ENCODE measurements at places on chromosomes 12 and 14.
A peak's percentile ranks its signal among the peaks of the same experiment; 100 is the strongest.

- no peak overlapping the region for H3K4me3 ChIP-seq
- no peak overlapping the region for H3K27ac ChIP-seq
- H3K27me3 ChIP-seq = no peaks in the 10 kb centered on the region
- DNase-seq = no peak
These were observed 316.8 kb downstream of the PAWR start for GRCh38 chr12:79373896-79374499.

DNA sequence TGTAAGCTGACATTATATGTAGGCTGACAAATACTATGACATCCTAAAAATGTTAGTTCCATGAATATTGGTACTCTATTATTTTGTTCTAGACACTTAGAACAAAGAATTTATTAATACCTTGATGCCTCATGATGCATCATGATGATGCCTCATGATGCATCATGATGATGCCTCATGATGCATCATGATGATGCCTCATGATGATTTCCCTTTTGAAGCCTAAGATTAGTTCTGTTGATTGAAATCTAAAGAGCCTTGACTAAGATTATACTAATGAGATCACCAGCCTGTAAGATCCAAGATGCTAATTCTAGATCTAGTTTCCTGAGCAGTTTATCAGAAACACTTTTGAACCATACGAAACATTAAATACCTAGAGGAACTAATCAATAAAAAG is 4.6 kb upstream of the CEP128 start:
- H3K27me3 ChIP-seq = peaks cover 20% of the 10 kb centered on the region
- peaks cover 14% of the 10 kb centered on the region for H3K4me1 ChIP-seq
- H3K27ac ChIP-seq = no peak overlapping the region

GRCh38 chr14:68682166-68683103 is 110.4 kb downstream of the ZFP36L1 start:
- no peaks in the 10 kb centered on the region for H3K36me3 ChIP-seq
- peaks cover 56% of the 10 kb centered on the region for H3K4me1 ChIP-seq
- DNase-seq = peak; percentile 20
- H3K27me3 ChIP-seq = no peaks in the 10 kb centered on the region

DNA sequence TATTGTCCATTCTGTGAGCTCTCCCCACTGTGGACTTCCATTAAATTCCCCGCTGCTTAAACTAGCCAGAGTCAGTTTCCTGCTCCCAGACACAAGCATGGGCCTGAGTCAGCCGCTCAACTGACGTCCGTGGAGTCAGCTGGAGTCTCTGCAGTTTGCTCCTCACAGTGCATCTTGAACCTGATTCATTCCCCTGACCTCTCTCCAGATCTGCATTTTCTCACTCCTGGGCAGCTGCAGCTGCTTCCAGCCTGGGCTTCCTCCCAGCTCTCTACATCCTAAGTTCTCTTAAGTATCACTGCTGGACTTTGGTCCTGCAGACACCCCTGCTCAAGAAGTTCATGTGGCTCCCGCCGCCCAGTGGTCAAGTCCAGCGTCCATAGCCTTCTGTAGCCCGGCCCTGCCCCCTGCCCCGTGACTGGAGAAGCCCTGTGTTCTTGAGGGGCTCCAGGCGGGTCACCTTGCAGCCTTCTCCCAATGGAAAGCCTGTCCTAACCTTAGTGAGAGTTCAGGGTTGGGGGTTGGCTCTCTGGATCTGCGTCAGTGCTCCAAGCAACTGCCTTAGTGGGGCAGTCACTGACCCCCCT is 20.0 kb downstream of the NFKBIA start:
- no peak overlapping the region for H3K4me3 ChIP-seq
- H3K27me3 ChIP-seq = no peaks in the 10 kb centered on the region
- no peak overlapping the region for H3K27ac ChIP-seq
- peaks cover 5% of the 10 kb centered on the region for H3K4me1 ChIP-seq
- H3K36me3 ChIP-seq = no peaks in the 10 kb centered on the region

- H3K36me3 ChIP-seq = no peaks in the 10 kb centered on the region
- H3K27me3 ChIP-seq = peaks cover 13% of the 10 kb centered on the region
- no peaks in the 10 kb centered on the region for H3K4me1 ChIP-seq
These were observed 12.2 kb downstream of the SDR9C7 start for GRCh38 chr12:56922031-56922430.

DNA sequence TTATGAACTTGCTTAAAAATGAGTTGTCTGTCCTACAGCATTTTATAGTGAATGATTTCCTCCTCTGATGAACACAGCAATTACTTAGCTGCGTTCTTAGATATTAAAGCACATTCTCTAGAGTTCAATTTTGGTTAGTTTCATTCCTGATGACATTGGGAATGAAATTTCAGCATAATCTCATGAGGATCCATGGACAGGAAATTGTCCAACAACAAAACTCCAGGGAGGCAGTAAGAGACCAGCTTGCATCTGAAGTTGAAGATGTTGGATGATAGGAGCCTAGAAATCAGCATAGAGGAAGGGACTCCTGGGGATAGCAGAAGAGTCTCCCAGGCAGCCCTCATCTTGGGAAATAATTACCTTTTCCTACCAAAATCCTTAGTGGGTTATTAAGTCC is 128.7 kb upstream of the RAP1B start:
- DNase-seq = no peak
- no peak overlapping the region for H3K4me3 ChIP-seq
- H3K27ac ChIP-seq = peak overlapping the region; percentile 64

GRCh38 chr14:102875652-102876051 is 46.8 kb upstream of the AMN start:
- no peak overlapping the region for H3K4me3 ChIP-seq
- peaks cover 3% of the 10 kb centered on the region for H3K36me3 ChIP-seq

DNA sequence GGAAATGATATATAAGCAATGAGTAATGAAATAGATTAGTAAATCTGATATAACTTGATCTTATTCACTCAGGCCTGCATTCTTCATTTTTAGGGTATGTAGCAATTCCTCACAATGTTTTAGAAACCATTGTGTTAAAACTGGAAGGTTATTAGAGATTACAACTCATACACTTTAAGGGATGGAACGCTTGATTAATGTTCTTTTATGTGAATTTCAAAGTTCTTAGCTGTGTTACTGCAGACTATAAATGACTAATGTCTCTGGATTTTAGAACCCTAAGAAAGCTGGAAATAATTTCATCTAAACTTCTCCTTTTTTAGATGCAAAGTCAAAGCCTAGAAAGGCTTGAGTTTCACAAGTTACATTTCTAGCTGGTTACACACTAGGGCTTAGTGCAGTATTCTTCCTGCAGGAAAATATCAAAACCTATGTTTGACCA is 148.2 kb upstream of the CLEC14A start:
- no peaks in the 10 kb centered on the region for H3K4me1 ChIP-seq
- no peak overlapping the region for H3K4me3 ChIP-seq
- DNase-seq = no peak
- H3K27ac ChIP-seq = no peak overlapping the region
- H3K27me3 ChIP-seq = peaks cover 6% of the 10 kb centered on the region

GRCh38 chr12:87772401-87772800 is 256.8 kb downstream of the C12orf50 start:
- H3K4me1 ChIP-seq = no peaks in the 10 kb centered on the region
- no peaks in the 10 kb centered on the region for H3K27me3 ChIP-seq
- DNase-seq = no peak

DNA sequence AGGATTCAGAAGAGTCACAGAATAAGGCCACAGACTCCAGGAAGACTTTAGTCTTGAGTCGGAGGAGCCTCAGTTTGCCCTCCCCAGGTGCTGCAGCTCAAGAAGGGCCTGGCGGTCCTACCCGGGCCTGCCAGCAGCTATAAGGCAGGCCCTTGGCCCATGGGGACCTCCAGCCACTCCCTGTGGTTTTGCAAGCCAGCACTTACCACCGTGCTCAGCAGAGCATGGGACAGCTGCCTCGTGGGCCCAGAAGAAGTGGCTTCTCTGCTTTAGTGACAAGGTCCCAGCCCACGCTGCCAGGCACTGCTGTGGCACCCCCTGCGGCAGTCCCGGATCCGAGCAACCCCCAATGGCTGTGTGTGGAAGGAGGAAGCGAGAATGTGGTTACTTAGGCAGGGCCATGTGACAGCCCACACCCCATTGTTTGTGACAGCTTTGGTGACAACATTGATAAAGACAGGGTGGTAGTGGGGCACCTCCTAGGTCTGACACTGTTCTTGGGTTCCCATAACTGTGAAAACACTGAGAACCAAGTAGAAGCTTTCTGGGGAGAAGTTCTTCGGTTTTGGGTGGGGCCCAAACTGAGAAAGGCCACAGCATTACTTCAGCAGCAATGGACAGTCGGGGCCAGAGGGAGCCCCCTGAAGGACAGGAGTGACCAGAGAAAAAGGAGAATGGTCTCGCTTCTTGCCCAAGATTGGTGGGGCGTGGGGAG is at the start of gene SELPLG:
SELPLG (minus strand) TSS at position 361 of the 715 bp plus-strand sequence. CDS start 9,587 bp downstream, outside the sequence.
- H3K4me3 ChIP-seq = peak within 1 kb of the TSS; percentile 97
- H3K4me1 ChIP-seq = peaks cover 40% of the 10 kb centered on the region
- H3K27me3 ChIP-seq = no peaks in the 10 kb centered on the region
- peak within 1 kb of the TSS; percentile 98 for H3K27ac ChIP-seq
- DNase-seq = peak; percentile 77

- no peak overlapping the region for H3K27ac ChIP-seq
- H3K27me3 ChIP-seq = peaks cover 6% of the 10 kb centered on the region
- no peak overlapping the region for H3K4me3 ChIP-seq
These were observed 206.6 kb upstream of the DIO3 start for GRCh38 chr14:101354726-101355125.

DNA sequence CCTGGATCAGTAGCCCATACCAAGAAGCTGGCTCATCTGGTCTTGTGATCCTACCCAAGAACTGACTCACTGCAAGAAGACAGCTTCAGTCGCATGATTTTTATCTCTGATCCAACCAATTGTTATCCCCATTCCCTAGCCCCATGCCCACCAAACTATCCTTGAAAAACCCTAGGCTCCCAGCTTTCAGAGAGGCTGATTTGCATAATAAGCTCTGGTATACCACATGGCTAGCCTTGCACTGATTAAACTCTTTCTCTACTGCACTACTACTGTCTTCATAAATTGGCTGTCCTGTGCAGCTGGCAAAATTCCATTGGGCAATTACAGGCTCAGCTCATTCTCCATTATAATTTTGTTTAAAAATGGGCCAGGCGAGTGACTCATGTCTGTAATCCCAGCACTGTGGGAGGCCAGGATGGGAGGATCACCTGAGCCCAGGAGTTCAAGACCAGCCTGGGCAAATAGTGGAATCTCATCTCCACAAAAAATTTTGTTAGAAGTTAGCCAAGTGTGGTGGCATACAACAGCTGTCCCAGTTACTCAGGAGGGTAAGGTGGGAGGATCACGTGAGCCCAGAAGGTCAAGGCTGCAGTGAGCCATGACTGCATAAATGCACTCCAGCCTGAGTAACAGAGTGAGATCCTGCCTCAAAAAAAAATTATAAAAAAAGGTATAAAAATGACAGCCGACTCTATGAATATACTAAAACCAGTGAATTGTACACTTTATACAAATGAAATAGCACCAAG is 76.7 kb upstream of the EIF5 start:
- H3K4me1 ChIP-seq = peaks cover 12% of the 10 kb centered on the region
- no peak overlapping the region for H3K4me3 ChIP-seq
- H3K36me3 ChIP-seq = peaks cover 2% of the 10 kb centered on the region

DNA sequence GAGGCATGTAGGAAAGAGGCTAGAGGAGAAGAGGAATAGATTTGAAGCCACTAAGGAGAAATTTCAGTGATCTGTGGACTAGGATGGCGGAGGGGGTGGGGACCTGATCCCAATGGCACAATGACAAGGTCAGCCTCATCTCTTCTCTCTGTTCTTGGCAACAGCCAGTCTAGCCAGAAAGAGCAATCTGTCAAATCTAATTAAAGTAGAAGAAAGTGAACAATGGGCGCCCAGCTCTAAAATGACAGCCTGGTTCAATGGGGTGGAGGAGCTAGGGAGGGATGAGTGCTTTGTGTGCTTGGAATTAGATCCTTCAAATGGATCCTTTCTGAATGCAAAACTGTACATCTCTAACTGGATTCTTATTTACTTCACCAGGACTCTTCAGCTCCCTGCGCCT is 37.2 kb upstream of the TUBA1C start:
- peak overlapping the region; percentile 32 for H3K27ac ChIP-seq
- no peaks in the 10 kb centered on the region for H3K36me3 ChIP-seq
- DNase-seq = no peak
- no peak overlapping the region for H3K4me3 ChIP-seq
- no peaks in the 10 kb centered on the region for H3K4me1 ChIP-seq

- peaks cover 7% of the 10 kb centered on the region for H3K36me3 ChIP-seq
- peaks cover 22% of the 10 kb centered on the region for H3K4me1 ChIP-seq
- H3K27me3 ChIP-seq = peaks cover 49% of the 10 kb centered on the region
- no peak overlapping the region for H3K4me3 ChIP-seq
- H3K27ac ChIP-seq = no peak overlapping the region
These were observed 12.9 kb upstream of the EMP1 start for GRCh38 chr12:13183620-13184019.

- peak overlapping the region; percentile 59 for H3K27ac ChIP-seq
- H3K27me3 ChIP-seq = no peaks in the 10 kb centered on the region
- peaks cover 2% of the 10 kb centered on the region for H3K36me3 ChIP-seq
- no peak for DNase-seq
- no peaks in the 10 kb centered on the region for H3K4me1 ChIP-seq
These were observed 7.2 kb downstream of the MVK start for GRCh38 chr12:109580684-109581333.

- H3K36me3 ChIP-seq = no peaks in the 10 kb centered on the region
- no peak for DNase-seq
- H3K4me3 ChIP-seq = no peak overlapping the region
- peaks cover 2% of the 10 kb centered on the region for H3K4me1 ChIP-seq
These were observed 24.7 kb downstream of the TMEM63C start for GRCh38 chr14:77206261-77206824.

- H3K4me3 ChIP-seq = no peak overlapping the region
- no peaks in the 10 kb centered on the region for H3K27me3 ChIP-seq
- no peak for DNase-seq
- no peaks in the 10 kb centered on the region for H3K36me3 ChIP-seq
- peaks cover 4% of the 10 kb centered on the region for H3K4me1 ChIP-seq
- no peak overlapping the region for H3K27ac ChIP-seq
These were observed 15.7 kb downstream of the NFYB start for GRCh38 chr12:104122298-104122697.

DNA sequence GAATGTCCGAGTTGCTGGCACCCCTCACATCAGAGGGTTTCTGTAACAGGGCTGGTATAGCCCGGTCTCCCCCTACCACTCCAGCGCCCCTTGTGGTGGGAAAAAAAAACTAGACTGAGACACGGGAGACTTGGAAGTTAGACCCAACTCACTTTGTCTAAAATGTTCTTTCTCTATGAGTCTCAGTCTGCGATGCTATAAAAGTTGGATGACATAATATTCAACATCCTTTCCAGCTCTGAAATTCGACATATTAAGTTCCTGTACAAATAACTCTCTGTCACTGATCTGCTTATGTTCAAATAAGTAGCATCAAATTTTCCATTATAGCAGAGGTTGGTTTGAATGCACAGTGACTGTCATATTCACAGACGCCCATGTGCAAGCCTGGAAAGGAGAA is 25.7 kb upstream of the TC2N start:
- H3K4me3 ChIP-seq = no peak overlapping the region
- no peaks in the 10 kb centered on the region for H3K27me3 ChIP-seq
- H3K36me3 ChIP-seq = peaks cover 3% of the 10 kb centered on the region
- peaks cover 36% of the 10 kb centered on the region for H3K4me1 ChIP-seq
- peak overlapping the region; percentile 65 for H3K27ac ChIP-seq
- peak; percentile 31 for DNase-seq

GRCh38 chr14:48333221-48333920 is 658.0 kb upstream of the MDGA2 start:
- no peaks in the 10 kb centered on the region for H3K27me3 ChIP-seq
- no peaks in the 10 kb centered on the region for H3K4me1 ChIP-seq
- no peaks in the 10 kb centered on the region for H3K36me3 ChIP-seq

GRCh38 chr12:57842342-57843294 is 3.9 kb downstream of the CTDSP2 start:
- no peak for DNase-seq
- peak overlapping the region; percentile 98 for H3K27ac ChIP-seq
- H3K4me3 ChIP-seq = peak overlapping the region; percentile 90
- H3K4me1 ChIP-seq = peaks cover 66% of the 10 kb centered on the region
- H3K27me3 ChIP-seq = no peaks in the 10 kb centered on the region
- no peaks in the 10 kb centered on the region for H3K36me3 ChIP-seq

GRCh38 chr14:65926504-65926903 is 514.0 kb downstream of the FUT8 start:
- peak overlapping the region; percentile 89 for H3K27ac ChIP-seq
- no peaks in the 10 kb centered on the region for H3K36me3 ChIP-seq
- no peak overlapping the region for H3K4me3 ChIP-seq
